ENCODE measurements at places on chromosomes 6 and 20. TPM values are rescaled to one million over a fixed set of nuclear protein-coding genes. Genes with fewer than 3 reads are reported as not detected.

- no peak for DNase-seq
These were observed 308.7 kb downstream of the PKHD1 start for GRCh38 chr6:51778666-51779065.

DNA sequence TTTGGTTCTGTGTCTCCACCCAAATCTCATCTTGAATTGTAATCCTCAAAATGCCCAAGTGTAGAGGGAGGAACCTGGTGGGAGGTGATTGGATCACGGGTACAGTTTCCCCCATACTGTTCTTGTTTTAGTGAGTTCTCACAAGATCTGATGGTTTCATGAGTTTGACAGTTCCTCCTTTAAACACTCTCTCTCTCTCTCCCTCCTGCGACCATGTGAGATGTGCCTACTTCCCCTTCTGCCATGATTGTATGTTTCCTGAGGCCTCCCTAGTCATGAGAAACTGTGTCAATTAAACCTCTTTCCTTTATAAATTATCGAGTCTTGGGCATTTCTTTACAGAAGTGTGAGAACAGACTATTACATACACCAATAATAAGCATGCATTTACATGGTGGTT is 12.1 kb upstream of the EYS start:
- DNase-seq, result no peak

- peak; percentile 26 for DNase-seq
These were observed 146.2 kb upstream of the SMLR1 start for GRCh38 chr6:130681028-130681427.

GRCh38 chr20:41137614-41138474 is 501 bp downstream of the PLCG1 start:
- peak; percentile 71 for DNase-seq

DNA sequence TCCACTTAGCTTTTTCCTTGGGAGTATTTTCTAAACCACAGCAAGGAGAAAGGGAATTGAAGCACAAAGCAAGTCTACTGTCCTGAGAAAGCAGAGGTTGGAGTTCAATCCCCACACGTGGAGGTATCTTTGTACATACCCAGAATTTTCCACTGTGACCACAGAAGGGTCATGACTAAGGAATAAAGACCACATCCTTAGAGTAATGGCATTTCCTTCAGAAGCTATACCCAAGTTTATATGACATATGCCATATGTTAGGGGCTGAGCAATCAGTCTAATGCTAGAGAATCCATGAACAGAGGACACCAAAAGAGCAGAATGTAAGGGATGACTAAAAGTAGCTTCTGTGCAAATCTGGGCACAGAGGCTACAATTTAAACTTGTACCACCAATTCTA is 46.4 kb downstream of the ATG5 start:
- no peak for DNase-seq

DNA sequence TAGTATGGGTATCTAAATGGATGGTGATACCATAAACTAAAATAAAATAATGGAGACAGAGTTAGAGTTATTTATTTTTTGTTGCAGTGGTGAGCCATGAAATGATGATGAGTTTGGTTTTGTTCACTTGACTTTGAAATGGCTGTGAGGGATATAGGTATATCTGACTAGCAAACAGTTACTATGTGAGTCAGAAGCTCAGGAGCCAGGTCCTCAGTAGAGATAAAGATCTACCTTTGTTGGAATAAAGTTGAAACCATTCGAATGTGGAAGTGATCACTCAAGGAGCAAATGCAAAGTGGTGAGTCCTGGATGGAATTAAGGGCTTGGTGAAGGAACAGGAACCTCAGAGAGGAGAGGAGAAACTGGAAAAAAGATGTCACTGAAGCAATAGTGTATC is 86.0 kb upstream of the TPD52L1 start:
- no peak for DNase-seq

DNA sequence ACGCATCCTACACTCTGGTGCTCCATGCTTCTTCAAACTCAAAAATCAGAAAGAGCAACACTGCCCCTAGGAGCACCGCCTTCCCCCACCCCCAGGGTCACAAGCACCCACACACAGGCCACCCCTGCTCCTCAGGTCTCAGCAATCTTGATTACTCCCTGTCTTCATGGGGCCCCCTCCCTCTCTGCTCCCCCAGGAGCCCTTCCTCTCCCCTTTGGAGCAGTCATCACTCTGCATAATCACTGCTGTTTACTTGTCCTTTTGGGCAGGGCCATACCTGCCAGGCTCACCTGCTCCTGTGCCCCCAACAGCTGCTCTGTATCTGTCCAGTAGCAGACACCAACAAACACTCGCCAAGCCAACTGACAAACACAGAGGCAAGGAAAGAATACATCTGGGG is 7.6 kb upstream of the SYNDIG1 start:
- no peak for DNase-seq

GRCh38 chr6:143940011-143940597 is 68.0 kb downstream of the PLAGL1 start:
- no peak for DNase-seq

DNA sequence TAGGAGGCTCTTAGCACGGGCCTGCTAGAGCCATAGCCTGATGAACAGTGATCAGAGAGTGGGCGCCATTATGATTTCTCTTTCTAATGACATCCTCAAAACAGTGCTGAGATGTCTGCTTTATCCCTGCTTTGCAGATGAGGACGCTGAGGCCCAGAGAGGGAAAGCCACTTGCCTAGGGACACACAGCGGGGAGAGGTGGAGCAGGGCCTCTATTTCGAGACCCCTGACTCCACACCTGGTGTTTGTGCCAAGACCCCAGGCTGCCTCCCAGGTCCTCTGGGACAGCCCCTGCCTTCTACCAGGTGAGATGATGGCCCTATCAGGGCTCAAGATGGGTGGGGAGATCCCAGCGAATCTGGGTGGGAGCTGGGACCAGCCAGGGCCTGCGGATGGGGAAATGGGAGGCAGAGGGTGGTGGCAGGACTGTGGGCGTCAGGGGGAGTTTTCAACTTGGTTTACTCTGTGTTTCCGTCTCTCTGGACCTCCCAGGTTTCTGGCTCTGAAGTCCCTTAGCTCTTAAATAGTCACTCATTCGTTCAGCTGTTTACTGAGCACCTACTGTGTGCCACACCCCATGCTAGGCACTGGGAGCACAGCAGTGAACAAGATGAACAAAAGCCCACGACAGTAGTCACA is 36.7 kb downstream of the SRC start:
- peak; percentile 30 for DNase-seq

DNA sequence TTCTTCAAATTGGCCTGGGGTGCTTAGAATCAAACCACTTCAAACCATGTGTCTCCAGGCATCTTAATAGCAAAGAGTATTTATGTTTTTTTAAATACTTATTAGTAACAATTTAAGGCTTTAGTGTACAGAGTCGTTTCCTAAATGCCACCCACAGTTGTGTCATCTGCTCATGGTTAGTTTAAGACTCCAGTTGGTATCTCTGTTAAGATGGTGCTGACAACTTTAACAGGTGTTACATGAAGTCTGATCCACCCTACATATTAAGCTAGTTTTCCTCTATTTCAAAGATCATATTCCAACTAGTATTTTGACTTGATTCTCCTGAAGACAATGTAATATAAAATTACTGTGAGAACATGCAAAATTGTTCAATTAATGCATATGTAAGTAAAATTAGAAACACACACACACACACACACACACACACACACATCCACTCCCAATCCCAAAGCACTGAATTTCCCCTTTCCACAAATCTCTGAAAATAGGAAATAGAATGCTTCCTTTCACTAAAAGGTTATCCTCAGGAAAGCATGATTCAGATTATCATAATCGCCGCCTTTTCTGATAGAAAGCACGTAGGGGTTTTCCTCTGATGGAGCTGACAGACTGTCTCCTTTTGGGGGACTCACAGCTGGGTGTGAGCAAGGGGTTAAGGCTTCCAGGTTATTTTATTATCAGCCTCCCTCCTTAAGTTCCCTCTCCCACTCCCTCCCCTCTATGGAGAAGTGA is 10.5 kb downstream of the CNKSR3 start:
- DNase-seq, result no peak

GRCh38 chr6:134531188-134531551 is 213.3 kb upstream of the SGK1 start:
- no peak for DNase-seq

- no peak for DNase-seq
These were observed 6.0 kb upstream of the FASTKD5 start for GRCh38 chr20:3165473-3166337.

GRCh38 chr6:11430036-11430435 is 107.5 kb upstream of the TMEM170B start:
- DNase-seq, result no peak

DNA sequence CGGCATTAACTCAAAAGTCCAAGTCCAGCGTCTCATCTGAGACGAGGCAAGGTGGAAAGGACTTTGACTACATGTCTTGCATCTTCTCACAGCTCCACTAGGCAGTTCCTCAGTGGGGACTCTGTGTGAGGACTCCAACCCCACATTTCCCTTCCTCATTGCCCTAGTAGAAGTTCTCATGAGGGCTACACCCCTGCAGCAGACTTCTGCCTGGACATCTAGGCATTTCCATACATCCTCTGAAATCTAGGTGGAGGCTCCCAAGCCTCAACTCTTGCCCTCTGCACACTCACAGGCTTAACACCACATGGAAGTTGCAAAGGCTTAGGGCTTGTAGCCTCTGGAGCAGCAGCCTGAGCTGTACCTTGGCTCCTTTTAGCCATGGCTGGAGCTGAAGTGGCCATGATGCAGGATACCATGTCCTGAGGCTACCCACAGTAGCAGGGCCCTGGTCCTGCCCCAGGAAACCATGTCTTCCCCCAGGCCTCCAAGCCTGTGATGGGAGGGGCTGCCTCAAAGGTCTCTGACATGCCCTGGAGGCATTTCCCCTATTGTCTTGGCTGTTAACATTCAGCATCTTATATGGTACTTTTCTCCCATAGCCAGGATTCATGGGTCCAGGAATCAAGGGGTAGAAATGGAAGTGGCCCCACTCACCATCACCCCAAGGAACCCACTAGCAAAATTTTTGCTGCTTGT is 194.6 kb upstream of the KCNG1 start:
- DNase-seq, result no peak

DNA sequence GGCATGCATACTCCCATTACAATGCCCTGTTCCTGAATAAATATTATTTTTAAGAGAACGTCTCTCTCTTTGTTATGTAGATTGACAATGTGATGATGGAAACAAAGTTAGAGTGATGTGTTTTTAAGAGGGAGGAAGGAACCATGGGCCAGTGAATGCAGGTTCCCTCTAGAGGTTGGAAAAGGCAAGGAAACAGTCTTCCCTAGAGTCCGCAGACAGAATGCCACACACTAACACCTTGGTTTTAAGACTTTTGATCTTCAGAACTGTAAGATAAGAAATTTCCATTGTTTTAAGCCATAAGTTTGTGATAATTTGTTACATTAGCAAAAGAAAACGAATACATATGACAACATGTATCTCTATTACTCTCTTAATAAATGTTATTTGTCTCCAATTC is 4.7 kb upstream of the CENPW start:
- no peak for DNase-seq

- no peak for DNase-seq
These were observed 82.4 kb downstream of the SLC35B3 start for GRCh38 chr6:8352966-8353340.

DNA sequence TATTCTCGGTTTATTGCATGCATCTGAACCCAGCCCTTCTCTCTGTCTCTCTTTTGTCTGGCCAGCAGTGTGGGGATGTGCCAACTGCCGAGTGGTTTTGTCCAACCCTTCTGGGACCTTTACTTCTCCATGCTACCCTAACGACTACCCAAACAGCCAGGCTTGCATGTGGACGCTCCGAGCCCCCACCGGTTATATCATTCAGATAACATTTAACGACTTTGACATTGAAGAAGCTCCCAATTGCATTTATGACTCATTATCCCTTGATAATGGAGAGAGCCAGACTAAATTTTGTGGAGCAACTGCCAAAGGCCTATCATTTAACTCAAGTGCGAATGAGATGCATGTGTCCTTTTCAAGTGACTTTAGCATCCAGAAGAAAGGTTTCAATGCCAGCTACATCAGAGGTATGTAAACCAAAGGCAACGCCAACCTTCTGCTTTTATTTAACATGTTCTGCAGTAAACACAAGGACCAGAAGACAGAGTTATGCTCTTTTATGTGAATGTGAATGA is 65.8 kb downstream of the ADGRG6 start:
- DNase-seq, result no peak

GRCh38 chr6:31826793-31827285 is 699 bp upstream of the HSPA1B start:
- peak; percentile 90 for DNase-seq

DNA sequence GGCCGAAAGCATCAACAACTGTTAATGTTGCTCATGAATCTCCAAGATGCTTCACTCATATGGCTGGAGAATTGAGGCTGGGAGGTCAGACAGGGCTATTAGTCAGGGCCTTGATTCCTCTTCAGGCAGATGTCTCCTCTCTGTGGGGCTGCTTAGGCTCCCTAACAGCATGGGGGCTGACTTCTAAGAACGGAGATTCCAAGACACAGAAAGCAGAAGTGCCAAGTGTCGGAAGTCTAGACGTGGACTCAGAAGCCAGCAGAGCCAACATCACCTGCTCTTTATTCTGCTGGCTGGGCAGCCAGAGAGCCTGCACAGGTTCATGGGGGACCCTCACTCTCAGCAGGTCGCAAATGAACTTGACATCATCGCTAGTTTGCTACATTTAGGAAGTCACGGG is 279.8 kb downstream of the CDH26 start:
- no peak for DNase-seq

GRCh38 chr20:57928181-57928967 is 218.6 kb upstream of the PMEPA1 start:
- DNase-seq, result no peak

- no peak for DNase-seq
These were observed 32.5 kb upstream of the MAS1 start for GRCh38 chr6:159858259-159858658.

- no peak for DNase-seq
These were observed 400.4 kb upstream of the IMPG1 start for GRCh38 chr6:76472858-76473257.

- no peak for DNase-seq
These were observed 75.5 kb upstream of the ZNFX1 start for GRCh38 chr20:49353348-49353747.

DNA sequence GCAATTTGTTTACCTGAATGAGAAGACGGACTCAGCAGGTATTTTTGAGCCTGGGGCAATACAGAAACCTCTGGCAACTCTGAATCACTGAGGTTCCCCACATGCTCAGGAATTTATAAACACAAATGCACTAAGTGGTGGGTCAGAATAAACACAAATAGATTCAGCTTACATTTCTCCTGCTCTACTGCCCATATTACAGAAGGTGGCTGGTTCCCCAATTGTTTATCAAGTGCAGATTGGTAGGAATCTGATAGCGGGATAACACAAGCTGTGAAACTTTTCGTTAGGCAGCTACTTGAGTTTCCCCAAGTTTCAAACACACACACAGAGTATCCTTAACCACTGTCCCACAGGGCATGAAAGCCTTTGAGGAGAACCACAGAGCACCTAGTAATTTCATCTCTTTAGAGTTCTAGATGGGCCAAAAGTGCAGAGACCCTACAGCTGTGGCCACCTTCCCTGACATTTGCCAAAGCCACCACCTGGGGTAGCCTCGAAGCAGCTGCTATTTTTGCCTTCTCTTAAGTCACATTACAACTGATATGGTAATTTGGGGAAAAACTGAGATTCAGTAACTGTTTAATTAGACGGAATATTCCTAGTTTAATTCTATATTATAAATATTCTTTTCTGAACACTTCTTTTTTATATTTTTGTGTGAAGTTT is 204.2 kb upstream of the PTCHD4 start:
- DNase-seq, result no peak

BPIFB4 gene
- not detected for polyA plus RNA-seq

MYLK2 gene
- polyA plus RNA-seq, result 1.9 TPM

C6orf118 gene
- 4.8 TPM for polyA plus RNA-seq

WFDC11 gene
- polyA plus RNA-seq, result not detected
